ENCODE measurements at places on chromosomes 11 and 22.

GRCh38 chr22:27719036-27719347, 82.6 kb downstream of the MN1 start:
- no peak for DNase-seq

DNA sequence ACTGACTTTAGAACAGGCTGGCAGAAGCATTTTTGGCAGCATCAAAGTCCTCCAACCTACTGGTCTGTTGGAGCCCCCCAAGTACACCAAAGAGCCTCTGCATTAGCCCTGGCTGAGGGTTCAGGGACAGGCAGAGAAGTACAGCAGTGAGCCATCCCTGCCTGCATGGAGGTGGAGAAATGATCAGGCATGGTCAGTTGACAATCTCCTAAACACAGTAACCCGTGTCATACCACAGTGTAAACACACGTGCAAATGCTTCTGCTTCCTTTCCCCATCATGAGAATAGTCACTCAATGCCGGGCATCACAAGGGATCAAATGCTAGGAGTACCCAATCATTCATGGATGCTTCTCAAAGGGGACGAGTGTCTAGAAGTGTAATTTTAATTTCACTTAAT, 8.2 kb downstream of the SERPIND1 start:
- no peak for DNase-seq

- no peak for DNase-seq
These were observed 343.1 kb upstream of the SYN3 start for GRCh38 chr22:33401291-33401690.

DNA sequence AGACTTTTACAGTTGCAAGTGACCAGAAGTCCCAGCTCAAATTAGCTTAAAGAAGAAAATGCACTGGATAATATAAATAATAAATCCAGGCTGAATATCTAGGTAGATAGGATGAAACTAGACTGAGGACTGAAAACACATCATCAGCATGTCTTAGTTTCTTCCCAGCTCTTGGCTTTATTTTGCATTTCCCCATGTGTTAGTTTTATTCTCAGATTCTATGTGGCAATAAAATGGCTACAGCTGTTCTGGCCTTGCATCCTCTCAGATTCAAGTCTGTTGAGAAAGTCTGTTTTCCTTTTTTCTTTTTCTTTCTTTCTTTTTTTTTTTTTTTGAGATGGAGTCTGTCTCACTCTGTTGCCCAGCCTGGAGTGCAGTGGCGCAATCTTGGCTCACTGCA, 22.6 kb upstream of the CAT start:
- DNase-seq: no peak

GRCh38 chr11:36870361-36870760, 272.3 kb upstream of the RAG2 start:
- DNase-seq: no peak

GRCh38 chr22:45996241-45997076, 19.5 kb upstream of the WNT7B start:
- no peak for DNase-seq

GRCh38 chr22:37204045-37204655, 8.1 kb downstream of the SSTR3 start:
- DNase-seq: no peak

DNA sequence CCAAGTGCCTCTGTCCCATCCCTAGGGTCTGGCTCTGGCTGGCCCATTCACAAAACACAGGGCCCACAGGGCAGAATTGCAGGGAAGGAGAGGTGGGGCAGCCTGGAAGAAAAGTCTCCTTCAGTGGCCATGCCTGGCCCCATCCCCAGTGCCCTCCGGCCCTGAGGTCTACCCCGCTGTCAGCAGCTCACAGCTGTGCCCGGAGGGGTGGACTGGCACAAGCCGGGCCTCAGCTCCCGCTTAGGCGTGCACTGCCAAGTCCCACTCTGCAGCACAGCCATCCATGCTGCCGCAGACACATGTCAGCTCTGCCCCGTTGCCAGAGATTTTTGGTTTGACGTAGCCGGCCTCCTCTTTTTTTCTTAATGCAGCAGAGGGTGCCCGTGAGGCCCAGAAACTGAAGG, 3.9 kb upstream of the SCN2B start:
- no peak for DNase-seq

- no peak for DNase-seq
These were observed 113.6 kb downstream of the DYNC2H1 start for GRCh38 chr11:103222806-103223205.

- no peak for DNase-seq
These were observed 5.7 kb upstream of the SULT4A1 start for GRCh38 chr22:43867839-43868635.

GRCh38 chr11:64092761-64093136, 57.0 kb downstream of the FLRT1 start:
- no peak for DNase-seq

DNA sequence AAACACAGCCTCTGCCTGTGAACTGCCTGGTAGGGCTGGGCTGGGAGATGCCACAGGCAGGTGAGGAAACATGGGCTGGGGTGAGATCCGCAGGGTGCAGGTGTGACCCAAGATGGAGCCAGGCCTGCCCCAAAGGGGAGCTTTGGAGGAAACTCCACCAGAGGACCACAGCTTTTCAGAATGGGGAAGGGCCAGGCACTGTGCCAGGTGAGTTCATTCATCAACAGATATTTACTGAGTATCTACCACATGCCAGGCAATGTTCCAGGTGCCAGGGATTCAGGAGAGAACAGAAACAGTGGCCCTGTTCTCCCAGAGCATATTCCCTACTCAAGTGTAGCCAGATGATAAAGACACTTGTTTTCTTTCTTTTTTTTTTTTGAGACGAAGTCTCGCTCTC, 11.2 kb downstream of the RTN4RL2 start:
- no peak for DNase-seq

DNA sequence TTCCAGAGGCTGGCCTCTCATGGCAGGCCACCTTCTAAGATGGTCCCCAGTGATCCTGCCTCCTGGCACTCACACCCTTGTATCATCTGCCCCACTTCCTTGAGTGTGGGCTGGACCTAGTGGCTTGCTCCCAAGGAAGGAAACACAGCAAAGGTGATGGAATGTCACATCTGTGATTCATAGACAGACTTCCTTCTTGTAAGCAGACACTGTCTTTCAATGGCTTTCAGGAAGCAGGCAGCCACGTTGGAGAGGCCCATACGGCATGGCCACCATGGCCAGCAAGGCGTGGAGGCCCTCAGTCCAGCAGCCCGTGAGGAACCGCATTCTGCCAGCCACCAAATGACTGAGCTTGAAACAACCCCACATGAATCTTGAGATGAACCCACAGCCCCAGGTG, 11.3 kb downstream of the LMO1 start:
- DNase-seq: no peak

DNA sequence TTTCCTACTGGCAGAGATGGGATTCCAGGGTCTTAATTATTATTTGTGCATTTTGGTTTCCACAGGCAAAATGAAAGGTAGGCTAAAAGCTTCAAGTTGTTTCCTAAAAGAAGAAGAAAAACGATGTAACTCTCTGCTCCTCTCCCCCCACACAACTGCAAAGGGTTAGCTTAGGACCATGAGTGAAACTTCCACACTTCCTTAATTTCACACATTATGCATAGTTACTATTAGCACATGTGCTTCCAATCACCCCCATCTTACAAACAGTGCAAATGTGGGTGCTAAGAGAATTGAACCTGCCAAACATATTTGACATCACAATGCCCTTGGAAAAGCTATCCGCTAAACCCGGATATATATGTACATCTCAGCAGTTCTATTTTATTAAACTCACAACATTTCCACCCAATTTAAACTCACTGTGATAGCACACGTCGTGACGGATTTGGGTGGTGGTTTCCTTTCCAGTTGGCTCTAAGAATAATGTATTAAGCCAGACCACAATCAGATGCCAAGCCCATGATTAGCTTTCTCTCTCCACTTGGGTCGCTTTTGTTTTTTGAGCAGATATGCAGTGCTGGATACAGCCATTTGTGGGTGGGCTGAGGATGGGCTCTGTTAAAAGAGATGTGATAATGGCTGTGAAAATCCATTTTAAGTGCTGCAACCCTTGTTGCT, 245.0 kb upstream of the POU2AF2 start:
- DNase-seq: no peak

DNA sequence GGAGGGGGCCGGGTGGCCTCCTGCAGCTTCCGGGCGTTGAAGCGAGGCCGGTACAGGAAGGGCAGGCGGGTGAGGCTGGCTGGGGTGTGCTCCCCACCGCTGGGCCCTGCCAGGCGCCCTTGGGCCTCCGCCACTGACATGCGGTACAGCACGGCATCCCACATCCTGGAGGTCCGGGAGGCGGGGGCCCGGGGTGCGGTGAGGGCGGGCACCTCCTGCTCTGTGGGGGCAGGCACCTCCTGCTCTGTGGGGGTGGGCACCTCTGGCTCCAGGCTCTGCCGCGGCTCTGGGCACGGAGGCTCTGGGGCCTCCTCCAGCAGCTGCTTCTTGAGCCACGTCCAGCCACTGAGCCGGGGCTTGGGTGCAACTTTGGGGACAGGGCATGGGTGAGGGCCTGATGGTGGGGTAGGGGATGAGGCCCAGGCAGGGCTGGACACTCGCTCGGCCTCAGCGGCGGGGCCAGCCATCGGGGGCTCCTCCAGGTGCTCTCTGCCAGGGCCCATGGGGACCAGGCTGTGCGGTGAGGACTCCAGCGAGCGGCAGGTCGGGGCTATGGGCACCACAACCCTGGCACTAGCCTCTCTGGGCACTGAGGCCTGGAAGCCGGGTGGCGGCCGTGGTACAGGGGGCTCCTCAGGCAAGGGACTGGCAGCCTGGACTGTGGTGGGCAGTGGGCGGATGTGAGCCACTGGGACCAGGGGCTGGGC, 2.3 kb downstream of the PRR33 start:
- DNase-seq: peak; percentile 94

DNA sequence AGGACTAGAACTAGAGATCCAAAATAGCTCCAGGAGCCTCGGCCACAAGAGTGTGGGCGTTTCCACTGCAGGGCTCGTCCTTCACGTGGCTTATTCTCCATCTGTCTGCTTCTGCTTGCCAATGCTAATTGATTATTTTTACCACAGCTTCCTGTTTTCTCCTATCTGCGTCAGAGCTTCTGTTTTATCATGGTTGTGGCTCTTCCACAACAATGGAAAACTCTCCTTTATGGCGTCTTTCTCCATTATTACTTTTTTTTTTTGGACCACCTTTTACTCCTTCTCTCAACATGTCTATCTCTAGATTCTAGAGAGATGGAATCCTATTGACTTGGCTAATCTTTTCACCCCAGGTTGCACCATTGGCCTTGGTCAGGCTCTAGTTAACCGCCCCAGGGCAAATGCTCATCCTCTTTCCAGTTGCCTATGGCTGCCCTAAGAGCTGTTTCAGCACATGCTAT, 25.9 kb downstream of the CAT start:
- DNase-seq: no peak

- no peak for DNase-seq
These were observed 107.6 kb downstream of the SHANK2 start for GRCh38 chr11:71144736-71145135.

DNA sequence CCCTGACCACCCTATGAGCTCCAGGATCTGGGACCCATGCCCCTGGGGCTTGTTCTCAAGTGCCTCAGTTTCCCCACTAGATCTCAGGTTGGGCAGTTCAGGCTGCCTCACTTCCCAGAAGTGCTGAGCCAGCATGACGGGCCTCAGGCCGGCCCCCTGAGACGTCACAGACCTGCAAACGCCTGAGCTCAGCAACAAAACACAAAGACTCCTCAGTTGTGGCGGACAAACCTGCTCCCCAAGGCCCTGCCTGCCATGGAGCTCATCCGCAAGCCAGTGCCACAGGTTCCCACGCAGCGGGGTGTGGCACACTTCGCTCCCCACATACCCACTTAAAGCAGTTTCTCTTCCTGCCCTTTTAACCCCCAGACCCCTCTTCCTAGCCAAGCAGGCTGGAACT, 45.2 kb downstream of the NECTIN1 start:
- DNase-seq: no peak

GRCh38 chr22:17429516-17429915, 60.3 kb downstream of the CECR2 start:
- DNase-seq: no peak

GRCh38 chr11:65968600-65969482, 7.3 kb downstream of the SART1 start:
- no peak for DNase-seq

GRCh38 chr11:539971-540481, 2.7 kb downstream of the LRRC56 start:
- DNase-seq: no peak

GRCh38 chr11:72998676-72999075, 143.4 kb downstream of the FCHSD2 start:
- DNase-seq: no peak

DNA sequence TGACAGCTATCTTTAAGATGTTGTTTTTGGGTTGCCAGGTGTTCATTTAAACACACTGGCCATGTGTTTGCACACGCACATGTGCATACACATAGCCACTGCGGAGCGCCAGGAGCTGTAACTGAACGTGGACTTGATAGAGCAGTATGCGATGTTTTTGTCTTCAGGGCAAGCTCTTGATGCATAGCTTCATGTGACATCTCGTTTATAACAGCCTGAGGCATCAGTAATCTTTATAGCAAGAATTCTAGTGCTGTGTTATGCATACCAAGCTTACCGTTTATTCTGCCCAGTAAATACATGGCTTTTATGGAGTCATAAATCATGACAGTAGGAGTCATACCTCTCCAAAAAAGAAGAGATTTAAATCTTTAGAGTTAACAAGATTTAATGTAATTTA, 87.0 kb downstream of the ATXN10 start:
- DNase-seq: no peak

DNA sequence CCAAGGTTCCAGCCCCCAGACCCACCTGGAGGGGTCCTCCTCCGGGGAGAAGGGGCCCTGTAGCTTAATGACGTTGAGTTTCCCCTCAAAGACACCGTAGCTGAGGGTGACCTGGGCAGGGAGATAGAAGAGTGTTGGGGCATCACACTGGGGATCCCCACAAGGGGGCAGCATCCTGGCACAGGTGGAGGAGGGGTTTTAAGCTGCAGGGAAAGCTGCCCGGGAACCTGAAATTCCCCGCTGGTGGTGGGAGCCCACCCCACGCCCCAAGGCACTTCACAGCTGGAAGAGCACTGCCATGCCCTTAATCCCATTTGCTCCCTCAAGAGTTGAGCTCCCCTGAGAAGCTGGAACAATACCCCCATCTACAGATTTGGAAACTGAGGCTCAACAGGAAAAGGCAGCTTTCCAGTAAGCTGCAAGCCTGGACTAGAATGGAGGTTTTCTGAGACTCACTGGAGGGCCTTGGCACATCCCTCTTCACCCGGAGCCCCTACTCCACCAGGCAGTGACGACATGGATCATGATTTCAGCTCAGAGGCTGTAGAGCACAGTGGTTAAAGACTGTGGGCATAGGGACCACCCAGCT, 13.7 kb downstream of the MFNG start:
- DNase-seq: peak; percentile 28

DNA sequence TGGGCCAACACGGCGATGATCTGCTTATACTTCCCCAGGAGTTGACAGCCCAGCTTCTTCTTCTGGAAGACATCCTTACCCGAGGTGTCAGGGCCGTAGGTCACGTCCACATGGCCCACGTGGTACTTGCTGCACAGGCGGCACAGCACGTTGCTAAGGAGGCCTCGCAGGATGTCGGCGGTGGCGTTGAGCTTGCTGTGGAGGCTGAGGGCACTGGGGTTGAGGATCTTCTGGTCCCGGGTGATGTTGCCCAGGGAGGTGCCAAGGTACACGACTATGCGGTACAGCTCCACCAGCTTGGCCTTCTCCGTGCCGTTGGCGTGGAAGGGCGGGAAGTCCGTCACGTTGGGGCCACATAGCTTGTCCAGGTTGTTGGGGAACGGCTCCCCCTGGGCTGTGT, 2.9 kb downstream of the LIF start:
- no peak for DNase-seq
